ENCODE measurements at places on chromosomes 1 and 21.

GRCh38 chr1:84525779-84526178 is 19.4 kb upstream of the GNG5 start:
- DNase-seq, result no peak

- DNase-seq, result peak; percentile 72
Measured at GRCh38 chr21:37582590-37582989, 216.0 kb downstream of the DYRK1A start.

- DNase-seq, result no peak
Measured at GRCh38 chr1:209375671-209376365, 207.7 kb upstream of the CAMK1G start.

DNA sequence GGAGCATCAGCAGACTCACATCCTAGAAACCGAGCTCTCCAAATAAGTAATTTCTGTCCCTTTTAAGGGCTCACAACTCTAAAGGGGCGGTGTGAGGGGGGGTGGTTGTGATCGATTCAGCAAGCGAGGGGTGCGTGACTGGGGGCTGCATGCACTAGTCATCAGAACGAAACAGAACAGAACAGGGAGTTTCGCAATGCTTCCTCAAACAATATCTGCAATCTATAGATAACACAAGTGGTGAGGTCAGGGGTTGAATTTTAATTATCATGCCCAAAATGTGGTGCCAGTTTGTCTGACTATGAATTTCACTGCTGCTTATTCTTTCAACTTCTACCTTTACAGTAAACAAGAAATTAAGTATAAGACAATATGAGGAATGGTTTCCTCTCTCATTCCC is 1003.0 kb upstream of the NCAM2 start:
- no peak for DNase-seq

DNA sequence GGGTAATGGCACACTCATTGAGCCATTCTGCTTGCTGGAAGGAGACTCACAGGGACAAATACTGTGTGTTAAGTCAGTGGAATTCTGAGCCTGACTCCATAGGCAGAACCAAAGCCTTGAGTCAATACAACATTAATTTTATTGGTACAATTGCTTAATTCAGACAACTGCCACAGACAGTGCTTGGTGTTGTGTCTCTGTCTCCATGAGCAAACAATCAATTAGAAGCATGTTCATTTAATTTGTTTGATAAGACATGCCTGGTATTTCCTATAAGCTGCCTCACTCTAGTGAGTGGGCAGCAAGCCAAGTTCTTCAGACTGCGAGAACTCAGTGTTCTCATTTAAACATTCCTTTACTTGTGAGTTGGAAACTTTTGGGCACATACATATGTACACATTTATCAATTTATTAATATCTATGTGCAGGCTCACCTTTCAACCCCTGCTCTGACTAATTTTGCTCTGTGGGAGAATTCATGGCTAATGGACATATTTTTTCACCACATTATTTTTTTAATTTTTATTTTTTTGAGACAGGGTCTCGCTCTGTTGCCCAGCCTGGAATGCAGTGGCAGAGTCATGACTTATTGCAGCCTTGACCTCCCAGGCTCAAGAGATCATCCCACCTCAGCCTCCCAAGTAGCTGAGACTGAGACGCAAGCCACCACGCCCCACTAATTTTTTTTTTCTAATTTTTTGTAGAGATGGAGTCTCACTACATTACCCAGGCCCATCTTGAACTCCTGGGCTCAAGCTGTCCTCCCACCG is 4.5 kb upstream of the SRSF10 start:
- no peak for DNase-seq

GRCh38 chr1:167013108-167013929 is 24.2 kb downstream of the MAEL start:
- DNase-seq, result no peak

DNA sequence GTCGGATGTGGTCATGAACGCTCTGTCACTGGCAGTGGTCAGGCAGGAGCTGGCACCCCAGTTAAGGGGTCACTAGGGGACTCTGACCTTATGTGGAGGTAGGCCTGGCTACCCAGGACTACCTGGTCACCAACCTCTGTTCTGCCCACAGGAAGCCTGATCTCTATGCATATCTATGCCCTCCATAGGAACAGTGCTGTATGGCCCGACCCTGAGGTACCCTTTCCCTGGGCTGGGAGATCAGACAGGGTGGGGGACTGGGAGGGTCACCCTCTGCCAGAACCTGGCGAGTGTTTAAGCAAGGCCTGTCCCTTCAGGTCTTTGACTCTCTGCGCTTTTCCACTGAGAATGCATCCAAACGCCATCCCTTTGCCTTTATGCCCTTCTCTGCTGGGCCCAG is 19.0 kb downstream of the CYP4B1 start:
- peak; percentile 6 for DNase-seq

- DNase-seq, result no peak
Measured at GRCh38 chr1:12138196-12139168, 28.3 kb upstream of the TNFRSF1B start.

DNA sequence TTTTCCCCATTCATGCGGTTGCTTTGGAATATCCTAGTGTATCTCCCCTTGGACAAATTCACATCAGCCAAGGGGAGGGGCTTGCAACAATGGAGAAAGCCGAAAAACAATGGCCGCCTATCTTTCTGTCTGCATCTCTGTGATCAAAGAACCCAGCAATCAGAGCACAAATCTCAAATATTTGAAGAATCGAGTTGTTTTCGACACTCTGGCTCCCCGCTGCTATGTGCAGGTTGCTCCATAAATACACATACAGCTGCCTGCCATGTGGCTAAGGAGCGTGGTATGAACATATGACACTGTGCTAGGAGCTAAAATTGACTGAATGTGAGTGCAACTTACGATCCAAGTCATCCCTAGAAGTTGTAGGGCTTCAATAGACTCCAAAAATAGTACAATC is 8.5 kb downstream of the CFHR4 start:
- peak; percentile 14 for DNase-seq

DNA sequence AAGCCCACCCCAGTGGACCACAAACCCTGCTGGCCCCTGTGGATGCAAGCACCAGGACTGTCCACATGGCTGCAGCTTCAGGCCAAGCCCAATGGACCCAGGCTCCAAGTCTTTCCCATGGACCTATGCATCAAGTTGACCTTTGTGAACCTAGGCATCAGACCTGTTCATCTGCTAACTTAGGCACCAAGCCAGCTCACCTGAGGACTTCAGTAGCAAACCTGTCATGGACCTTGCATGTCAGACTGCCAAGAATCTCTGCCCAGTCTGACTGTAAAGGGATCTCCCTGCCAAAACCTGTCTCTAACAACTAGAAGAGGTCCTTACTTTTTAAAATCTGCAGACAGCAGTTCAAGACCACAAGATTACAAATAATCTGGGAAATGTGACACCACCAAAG is 37.8 kb downstream of the FMO3 start:
- DNase-seq, result no peak

- no peak for DNase-seq
Measured at GRCh38 chr1:220791285-220791684, 4.6 kb downstream of the MTARC1 start.

DNA sequence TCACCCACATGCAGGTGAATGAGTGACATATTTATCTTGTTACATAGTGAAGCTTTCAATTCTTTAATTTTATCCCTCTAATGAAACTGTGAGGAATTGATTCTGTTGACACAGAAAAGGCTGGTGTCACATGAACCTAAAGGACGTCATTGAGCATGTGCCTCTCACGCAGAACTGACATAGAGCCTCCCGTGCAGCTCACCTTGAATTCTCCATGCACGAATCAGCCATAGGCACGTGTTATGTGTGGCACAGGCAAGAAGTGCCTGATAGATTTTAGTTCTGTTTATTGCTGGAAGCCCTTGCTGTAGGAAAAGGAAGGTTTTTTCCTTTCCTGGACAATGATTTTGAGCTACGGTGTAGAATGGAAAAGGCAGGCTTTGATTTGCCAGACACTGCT is 11.3 kb downstream of the ADARB1 start:
- no peak for DNase-seq

DNA sequence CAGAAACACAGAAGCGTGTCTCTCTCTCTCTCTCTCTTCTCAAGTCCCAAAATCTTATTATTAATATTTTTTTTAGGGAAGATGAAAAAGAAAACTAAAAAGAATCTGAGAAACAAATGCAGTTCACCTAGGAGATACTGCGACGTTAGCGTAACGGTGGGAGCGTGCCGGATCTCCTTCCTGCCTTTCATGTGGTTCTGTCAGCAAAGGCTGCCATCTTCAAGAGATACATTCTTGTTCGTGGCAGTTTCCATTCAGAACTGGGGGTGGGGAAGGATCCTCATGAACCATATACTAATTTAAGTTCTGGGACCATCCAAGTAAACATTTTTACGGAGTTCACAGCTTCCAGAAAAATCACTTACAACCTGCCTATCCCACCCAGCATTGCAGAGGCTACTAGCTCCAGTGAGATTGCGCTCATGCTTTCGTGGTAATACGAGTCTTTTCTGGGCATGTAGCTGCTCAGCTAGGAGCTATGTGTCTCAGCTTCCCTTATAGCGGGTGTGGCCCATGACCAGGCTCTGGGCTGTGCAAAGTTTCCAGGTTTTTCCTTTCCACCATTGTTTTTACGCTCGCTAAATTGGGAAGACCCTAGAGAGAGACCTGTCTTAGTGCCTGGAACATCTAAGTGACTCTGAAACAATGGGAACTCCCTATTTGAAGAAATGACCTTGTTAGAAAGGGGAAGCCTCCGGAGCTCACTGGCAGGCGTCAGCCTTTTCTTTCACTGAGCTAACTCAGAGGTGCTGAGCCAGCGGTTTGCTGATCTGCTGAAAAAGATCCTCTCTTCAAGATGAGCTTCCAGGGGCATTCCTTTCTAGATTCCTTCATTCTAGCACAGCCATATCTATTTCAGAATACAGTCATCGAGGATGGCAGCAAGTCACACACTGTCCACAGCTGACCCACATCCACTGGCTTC is 17.3 kb downstream of the SLAMF1 start:
- no peak for DNase-seq

DNA sequence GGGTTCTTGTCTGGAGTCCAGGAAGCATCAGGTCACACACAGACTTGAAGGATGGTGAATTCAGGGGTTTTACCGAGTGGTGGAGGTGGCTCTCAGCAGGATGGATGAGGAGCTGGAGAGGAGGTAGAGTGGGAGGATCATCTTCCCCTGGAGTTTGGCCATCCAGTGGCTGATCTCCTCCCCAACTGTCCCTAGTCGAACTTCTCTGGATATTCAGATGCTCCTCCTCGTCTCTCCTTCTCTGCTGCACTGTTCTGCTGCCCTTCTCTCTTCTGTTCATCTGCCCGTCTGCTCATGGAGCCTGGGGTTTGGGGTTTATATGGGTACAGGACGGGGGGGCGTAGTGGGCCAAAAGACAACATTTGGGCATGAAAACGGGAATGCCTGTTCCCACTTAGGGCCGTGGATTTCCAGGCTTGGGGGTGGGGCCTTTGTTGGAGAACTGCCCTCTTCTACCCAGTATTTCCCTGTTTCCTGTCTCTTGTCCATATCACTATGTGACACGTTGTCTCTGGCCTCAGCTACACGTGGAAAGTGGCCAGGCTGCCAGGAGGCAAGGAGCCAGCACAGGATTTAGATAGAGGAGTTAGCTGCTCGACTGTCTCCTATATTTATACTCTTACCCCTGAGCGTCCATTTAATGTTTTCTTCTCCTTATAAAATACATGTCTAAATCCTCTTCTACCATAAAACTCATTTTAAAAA is 76.7 kb downstream of the SIPA1L2 start:
- DNase-seq, result no peak

- no peak for DNase-seq
Measured at GRCh38 chr1:233597489-233597901, 16.4 kb upstream of the KCNK1 start.

DNA sequence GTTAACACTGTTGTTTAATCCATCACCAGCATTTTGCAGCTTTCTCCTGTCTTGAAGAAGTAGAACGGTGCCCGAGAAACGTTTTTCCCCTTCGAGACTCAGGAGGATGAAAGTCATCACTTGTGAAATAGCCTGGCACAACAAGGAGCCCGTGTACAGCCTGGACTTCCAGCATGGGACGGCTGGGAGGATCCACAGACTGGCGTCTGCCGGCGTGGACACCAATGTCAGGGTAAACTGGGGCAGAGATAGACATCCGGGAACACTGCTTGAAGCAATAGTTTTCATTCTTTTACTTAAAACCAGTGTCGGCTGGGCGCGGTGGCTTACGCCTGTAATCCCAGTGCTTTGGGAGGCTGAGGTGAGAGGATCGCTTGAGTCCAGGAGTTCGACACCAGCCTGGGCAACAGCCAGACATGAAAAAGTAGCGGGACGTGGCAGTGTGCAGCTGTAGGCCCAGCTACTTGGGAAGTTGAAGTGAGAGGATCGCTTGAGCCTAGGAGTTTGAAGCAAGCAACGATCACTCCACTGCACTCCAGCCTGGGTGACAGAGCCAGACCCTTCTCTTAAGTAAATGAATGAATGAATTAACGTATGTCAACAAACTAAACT is 945 bp downstream of the CHAF1B start:
- peak; percentile 32 for DNase-seq

DNA sequence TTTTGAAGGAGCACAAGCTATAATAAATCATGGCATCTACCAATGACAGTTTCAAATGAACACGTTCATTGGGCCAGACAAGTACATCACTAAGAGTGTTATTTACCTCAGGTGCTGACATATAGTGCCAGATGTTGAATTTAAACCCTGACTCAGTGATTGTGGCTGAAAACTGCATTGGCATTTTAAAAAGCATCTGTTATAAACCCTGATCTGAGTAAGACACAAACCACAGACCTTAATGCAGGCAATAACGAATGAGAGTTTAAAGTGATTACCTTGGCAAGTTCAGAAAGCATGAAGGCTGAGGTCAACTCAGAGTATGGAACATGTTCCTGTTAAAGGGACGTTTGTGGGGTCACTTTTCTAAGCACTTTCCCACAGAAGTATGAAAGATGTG is 865.1 kb upstream of the TMPRSS15 start:
- no peak for DNase-seq

DNA sequence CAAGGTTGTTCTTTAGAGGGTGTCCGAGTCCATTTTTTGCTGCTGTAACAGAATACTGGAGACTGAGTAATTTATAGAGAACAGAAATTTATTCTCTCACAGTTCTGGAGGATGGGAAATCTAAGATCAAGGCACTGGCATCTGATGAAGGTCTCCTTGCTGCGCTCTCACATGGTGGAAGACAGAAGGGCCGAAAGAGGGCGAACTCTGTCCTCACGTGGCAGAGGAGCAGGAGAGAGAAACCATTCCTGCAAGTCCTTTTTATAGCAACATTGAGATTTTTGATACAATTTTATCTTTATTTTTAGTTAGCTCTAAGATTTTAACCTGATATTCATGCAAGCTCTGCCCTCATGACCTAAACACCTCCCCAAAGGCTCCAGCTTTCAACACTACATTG is 48.3 kb downstream of the ATG4C start:
- DNase-seq, result no peak

DNA sequence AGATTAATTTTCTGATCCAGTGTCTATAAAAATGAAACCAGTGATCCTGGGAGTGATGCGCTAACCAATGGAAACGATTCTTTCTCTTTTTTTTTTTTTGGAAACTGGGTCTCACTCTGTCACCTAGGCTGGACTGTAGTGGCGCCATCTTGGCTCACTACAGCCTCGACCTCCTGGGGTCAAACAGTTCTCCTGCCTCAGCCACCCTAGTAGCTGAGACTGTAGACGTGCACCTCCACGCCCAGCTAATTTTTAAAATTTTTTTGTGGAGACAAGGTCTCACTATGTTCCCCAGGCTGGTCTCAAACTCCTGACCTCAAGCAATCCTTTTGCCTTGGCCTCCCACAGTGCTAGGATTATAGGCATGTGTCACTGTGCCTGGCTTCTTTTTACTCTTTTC is 3.4 kb upstream of the RCC2 start:
- no peak for DNase-seq

GRCh38 chr1:55894521-55894920 is 679.4 kb upstream of the USP24 start:
- no peak for DNase-seq

GRCh38 chr1:69919922-69920273 is 285.5 kb downstream of the LRRC40 start:
- DNase-seq, result no peak

- DNase-seq, result peak; percentile 54
Measured at GRCh38 chr1:100862591-100862990, 32.1 kb downstream of the EXTL2 start.

Data from AG20443 (cell line).